ENCODE measurements at places on chromosomes 6 and 20.

- DNase-seq: no peak
These were observed 53.1 kb downstream of the PRKN start for GRCh38 chr6:162674452-162674851.

DNA sequence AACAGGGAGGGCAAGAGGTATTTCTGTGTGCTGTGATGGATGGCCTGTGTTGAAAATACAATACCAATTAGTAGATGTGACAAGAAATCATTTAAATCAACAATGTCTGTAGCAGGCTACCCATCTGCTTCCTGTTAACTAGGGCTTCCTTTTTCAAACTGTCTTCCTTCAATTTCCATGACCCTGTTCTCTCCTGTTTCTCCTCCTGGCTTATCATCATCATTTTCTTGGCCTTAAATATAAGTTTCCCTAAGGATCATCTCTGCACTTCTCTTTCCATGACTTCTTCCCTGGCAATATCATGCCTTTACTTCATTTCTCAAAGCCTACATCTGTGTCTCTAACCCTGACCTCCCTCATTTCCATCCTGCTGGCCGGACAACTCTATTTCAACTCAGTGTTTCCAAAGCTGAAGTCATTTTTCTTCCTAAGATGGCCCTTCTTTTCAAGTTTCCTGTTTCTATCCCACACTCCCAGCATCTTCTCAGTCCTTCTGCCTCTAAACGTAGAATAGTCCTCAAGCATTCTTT lies 18.2 kb downstream of the ZC2HC1B start:
- no peak for DNase-seq

DNA sequence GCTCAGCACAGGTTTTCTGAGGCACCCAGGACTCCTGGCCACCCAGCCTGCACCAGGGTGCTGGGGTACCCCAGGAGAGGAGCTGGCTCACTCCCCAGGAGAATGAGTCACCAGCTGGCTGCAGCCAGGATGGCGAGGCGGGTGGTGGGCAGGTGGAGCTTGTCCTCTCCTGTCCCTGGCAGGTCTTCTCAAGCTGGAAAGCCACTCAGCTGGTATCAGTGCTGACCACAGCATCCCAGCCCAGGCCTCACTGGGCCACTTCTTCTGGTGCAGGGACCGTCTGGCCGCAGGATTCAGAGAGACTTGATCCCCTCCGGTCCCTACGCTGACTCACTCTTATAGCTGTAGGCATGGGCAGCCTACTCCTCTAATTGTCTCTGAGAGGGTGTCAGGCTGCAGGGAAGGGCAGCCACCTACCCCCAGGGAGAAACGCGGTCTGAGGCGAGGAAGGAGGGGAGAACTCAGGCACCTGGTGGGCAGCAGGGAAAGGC lies 22.2 kb downstream of the TFEB start:
- no peak for DNase-seq

GRCh38 chr20:17227219-17227575 lies 357 bp downstream of the PCSK2 start:
- no peak for DNase-seq

All from NCI-H1694 (cell line).